ENCODE measurements at places on chromosomes 2 and 18.

DNA sequence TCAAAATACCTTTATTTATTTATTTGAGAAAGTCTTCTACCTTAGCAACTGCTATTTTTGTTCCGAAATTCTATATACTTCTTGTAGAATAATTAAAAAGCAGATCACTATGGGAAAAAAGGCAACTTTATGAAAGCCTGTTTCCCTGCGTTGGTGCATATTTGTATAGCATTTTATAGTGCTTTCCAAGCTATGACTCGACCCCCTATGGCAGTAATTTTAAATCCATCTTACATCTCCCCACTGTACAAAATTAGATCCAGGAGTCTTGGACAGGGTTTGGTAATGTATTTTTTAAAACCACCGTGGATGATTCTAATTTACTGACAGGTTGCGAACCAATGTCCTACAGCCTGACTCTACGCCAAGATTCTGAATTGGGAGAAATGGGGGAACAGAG, 10.1 kb downstream of the TANK start:
- H3K4me1 ChIP-seq: peaks cover 21% of the 10 kb centered on the region
- no peak for DNase-seq
- no peak overlapping the region for H3K4me3 ChIP-seq
- no peaks in the 10 kb centered on the region for H3K27me3 ChIP-seq

DNA sequence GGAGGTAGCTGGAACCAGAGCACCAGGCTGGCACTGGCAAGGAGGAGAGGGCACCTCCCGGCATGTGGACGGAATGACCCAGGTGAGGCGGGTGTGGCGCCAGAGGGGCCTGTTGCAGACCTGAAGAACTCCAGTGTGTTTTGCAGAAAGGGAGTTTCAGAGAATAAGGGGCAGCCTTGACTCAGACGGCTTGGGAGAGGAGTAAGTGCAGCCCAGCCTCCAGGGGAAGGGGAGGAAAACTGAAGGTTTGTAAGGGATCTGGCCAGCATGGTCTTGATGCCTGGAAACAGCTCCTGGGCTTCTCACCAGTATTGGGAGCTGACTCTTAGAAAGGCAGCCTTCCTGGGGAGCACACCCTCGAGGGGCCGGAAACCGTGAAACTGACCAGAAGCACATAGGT, 101.1 kb downstream of the AGAP1 start:
- H3K27ac ChIP-seq: no peak overlapping the region
- no peaks in the 10 kb centered on the region for H3K27me3 ChIP-seq
- no peaks in the 10 kb centered on the region for H3K36me3 ChIP-seq

DNA sequence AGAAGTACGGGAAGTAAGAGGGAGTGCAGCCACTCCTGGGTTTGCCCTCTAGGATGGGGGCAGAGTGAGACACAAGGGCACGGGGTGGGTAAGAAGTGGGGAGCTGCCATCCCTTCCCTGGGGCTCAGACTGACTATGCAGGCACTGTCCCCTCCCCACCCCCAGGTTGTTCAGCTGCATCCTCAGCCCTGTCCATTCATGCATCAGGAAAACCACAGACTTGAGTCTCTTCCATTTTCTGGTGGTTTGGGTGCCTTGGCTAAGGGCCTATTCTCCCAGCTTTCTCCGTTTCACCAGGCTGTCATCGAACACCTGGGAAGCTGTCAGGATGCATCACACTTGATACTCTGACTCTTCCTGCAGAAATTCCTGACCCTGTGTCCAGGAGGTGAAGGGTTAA, 111.9 kb downstream of the TFCP2L1 start:
- no peak overlapping the region for H3K27ac ChIP-seq
- no peak for DNase-seq
- no peak overlapping the region for H3K4me3 ChIP-seq
- no peaks in the 10 kb centered on the region for H3K4me1 ChIP-seq
- H3K36me3 ChIP-seq: no peaks in the 10 kb centered on the region

DNA sequence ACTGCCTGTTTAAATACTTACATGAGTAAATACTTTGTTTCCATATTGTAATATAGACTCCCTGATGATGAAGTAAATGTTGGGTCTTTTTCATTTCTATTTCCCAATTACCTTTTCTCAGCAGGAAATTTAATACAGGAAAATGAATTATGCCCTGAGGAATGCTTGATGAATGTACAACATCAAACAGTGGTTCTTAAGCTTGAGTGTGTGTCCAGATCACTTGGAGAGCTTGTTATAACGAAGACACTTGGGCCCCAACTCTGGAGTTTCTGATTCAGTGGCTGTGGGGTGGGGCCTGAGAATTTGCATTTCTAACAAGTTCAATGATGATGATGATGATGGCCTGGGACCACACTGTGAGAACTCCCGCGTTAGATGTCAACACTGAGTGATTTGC, 7.1 kb upstream of the ME2 start:
- H3K27ac ChIP-seq: no peak overlapping the region
- no peak overlapping the region for H3K4me3 ChIP-seq
- no peaks in the 10 kb centered on the region for H3K36me3 ChIP-seq

DNA sequence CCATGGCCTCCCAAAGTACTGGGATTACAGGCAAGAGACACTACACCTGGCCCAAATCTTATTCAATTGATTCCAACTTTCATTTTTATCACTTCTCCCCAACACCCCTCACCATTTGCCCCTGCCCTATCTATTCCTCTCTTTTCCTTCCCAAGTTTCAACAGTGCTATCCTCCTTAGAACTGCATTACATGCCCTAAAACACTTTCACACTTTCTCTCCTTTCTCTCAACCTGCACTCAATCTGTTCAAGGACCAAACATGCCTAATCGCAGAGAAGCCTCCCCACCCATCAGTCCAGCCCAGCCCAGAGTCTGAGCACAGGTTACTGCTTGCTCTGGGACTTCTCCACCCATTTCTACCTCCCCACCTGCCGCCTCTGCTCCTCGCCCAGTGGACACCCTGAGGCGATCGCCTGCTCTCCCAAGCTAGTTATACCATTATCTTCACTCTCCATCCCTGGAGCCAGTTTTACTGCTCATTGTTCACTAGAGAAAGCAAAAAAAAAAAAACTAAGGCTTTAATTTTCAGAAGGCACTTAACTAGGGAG, 23.7 kb upstream of the DSG1 start:
- H3K4me1 ChIP-seq: no peaks in the 10 kb centered on the region
- no peak overlapping the region for H3K4me3 ChIP-seq
- DNase-seq: no peak
- no peaks in the 10 kb centered on the region for H3K27me3 ChIP-seq

- DNase-seq: no peak
- H3K36me3 ChIP-seq: no peaks in the 10 kb centered on the region
- no peak overlapping the region for H3K27ac ChIP-seq
- no peaks in the 10 kb centered on the region for H3K4me1 ChIP-seq
- no peak overlapping the region for H3K4me3 ChIP-seq
These were observed 32.1 kb upstream of the DOCK10 start for GRCh38 chr2:225074366-225074765.

DNA sequence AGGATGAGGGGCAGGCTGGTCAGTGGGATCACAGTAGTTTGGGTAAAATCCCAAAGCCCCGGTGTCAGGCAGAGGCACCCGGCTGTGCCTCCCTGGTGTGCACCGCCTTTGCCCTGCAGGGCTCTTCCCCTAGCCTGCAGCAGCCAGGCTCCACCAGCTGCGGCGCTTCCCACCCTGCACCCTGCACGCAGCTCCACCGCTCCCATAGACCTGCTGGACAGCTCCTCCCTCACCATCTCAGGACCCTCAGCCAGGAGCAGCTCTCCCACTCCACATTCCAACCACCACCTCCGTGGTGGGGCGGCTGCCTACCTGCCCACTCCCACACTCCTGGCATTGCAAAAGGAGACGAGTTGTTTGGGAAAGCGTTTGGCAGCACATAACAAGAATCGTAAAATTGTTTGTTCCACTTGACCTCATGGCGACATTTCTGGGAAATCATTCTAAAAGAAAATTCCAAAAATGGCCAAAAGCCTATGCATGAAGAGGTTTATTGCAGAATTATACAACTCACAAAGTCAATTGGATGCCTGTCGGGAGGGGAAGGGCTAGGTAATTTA, 287.4 kb upstream of the HDAC4 start:
- no peak overlapping the region for H3K27ac ChIP-seq
- no peak overlapping the region for H3K4me3 ChIP-seq
- H3K36me3 ChIP-seq: no peaks in the 10 kb centered on the region
- H3K4me1 ChIP-seq: no peaks in the 10 kb centered on the region
- DNase-seq: no peak
